ENCODE measurements at places on chromosomes 4 and X.

- no peak for DNase-seq
Measured at GRCh38 chr4:139582044-139582443, 26.0 kb upstream of the SETD7 start.

DNA sequence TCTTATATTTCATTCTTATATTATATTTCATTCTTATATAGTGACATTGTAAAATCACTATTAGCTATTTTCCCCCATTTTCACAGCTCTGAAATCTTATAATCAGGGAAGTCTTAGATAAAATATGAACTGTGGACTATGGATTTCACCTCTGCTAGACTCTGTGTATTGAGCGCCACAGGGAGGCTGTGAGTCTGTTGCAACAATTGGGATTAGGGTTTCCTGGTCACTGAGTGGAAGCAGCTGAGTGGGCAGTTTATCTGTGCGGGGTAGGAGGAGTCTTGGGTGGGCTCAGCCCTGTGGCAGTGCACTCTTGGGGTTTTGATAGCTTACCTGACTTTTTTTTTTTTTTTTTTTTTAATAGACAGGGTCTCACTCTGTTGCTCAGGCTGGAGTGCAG, 249.5 kb downstream of the PTTG2 start:
- DNase-seq: no peak

GRCh38 chr4:147518846-147519767, 38.2 kb downstream of the EDNRA start:
- DNase-seq: peak; percentile 14

DNA sequence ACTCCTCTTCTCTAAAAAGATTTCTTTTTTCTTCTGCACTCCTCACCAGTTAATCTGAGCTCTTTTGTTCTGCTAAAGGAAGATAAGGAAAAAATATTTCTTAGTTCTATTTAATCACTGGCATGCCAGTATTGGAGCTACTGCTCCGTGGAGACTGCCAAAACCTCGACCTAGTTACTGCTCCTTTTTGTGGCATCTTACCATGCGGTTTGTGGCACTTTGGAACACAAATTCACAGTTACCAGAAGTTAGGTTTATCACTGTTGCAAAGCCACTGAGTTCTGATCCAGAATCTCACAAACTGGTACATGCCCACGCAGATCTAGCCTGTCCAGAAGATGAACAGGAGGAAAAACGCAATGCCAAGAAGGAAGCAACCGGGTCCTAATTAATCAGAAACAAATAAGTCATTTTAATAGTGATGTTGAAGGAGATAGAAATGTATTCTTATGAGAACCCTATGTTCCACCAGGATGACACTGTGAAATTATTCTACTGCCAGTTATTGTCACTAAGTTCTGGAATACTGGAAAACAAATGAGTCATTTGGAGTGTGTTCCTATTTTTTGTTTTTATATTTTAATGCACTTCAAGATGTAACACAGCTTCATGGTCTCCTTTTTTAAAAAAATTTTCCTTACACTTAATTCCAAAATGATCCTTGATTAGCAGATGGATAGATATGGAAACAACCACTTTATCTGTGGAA, 106.7 kb upstream of the GK2 start:
- DNase-seq: no peak

GRCh38 chr4:185566972-185567371, 31.7 kb upstream of the PDLIM3 start:
- DNase-seq: no peak

GRCh38 chr4:174277433-174277832, 6.0 kb downstream of the FBXO8 start:
- no peak for DNase-seq
